ENCODE measurements at places on chromosomes 11 and 22.

DNA sequence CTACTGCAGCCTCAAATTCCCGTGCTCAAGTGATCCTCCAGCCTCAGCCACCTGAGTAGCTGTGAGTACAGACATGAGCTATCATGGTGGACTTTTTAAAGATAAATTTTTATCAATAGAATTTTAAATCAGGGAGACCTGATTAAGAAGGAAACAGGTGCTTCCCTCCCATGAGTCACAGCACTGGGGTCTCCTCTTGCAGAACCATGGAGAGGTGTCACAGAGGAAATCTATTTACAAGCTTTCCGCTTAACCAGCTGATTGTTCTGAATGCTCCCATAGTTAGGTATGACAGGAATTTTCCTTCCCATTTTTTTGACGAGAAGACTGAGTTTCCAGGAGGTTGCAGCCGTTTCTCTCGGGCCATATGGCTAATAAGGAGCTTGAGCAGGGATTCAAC, 516.1 kb downstream of the MIAT start:
- no peak for DNase-seq

DNA sequence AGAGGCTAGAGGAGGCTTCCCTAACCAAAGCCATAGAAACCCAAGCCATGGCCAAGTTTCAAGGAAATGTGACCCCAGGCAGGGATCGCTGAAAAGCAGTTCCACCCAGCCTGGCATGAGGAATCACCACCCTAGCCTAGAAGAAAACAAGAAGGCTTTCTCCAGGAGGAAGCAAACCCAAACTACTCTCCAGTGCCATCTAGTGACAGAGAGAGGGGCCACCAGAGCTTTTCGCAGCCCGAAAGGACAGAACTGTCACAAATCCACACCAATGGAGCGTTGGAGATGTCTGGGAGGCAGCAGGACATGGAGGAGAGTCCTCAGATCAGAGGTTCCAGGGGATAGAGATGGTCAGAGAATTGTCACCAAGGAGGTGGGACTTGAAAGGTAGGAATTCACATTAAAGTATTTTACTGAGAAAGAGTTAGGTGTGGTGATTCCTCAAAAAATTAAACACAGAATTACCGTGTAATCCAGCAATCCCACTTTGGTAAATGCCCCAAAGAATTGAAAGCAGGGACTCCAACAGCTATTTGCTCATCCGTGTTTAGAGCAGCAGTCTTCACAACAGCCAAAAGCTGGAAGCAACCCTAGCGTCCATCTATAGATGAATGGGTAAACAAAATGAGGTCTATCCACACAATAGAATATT, 67.3 kb upstream of the NUP50 start:
- DNase-seq = peak; percentile 78

- DNase-seq = no peak
These were observed 51.3 kb downstream of the CACNA1I start for GRCh38 chr22:39621826-39622225.

- DNase-seq = no peak
These were observed 22.7 kb upstream of the OPCML start for GRCh38 chr11:133555034-133555433.

- DNase-seq = peak; percentile 16
These were observed 14.3 kb downstream of the ADORA2A start for GRCh38 chr22:24441406-24442351.

DNA sequence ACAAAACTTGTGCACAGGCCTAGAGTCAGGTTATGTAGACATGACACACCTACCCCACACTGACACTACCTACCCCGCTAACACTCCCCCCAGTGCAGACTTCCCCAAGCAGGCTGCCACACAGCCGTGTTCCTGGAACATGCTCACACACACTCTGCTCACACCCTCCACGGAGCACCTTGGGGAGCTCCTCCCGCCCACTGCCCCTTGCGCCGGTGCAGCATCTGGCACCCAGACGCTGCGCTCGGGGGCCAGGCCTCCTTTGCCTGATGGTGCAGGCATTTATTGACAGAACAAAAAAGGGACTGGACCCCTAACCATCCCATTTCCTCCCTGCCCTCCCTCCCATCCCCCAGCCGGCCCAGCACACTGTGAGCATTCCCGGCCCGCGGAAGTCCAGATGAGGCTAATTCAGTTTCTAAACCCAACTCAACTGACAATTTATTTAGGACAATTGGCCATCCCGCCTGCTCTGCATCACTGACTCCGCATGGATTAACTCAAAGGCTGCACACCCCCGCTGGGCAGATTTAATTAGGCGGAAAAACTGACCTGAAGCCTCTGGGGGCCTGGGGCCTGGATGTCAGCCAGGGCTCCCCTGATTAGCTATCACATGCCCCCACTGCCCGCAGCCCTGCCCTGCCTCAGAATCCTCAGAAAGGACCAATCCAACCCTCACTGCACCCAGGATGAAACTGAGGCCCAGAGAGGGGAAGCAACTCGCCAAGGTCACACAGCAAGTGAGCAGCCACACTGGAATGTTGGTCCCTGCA, 30.1 kb downstream of the KCNC1 start:
- DNase-seq = no peak

GRCh38 chr11:70104419-70104818, 26.3 kb downstream of the ANO1 start:
- no peak for DNase-seq

DNA sequence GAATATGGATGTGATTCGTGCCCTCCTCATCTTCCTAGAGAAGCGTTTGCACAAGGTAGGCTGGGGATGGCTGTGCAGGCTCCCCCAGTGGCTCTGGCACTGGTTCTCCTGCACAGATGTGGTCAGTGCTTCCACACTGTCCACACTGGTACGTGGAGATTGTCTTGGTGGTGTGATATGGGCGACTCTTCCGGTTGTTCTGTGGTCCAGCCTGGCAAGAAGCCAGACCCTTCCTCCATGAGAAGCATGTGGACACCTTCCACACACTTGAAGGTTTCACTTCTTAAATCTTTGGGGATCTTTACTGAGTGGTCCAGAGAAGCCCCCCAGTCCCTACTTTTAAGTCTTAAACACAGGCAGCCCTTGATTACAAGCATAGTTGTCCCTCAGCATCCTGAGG, 3.8 kb downstream of the RIC8A start:
- DNase-seq = no peak

GRCh38 chr11:120608760-120609211, 97.2 kb downstream of the GRIK4 start:
- DNase-seq = no peak

GRCh38 chr11:104163100-104164027, 583 bp downstream of the PDGFD start:
- DNase-seq = no peak

- peak; percentile 45 for DNase-seq
These were observed 772 bp downstream of the SLC25A45 start for GRCh38 chr11:65381716-65382032.

DNA sequence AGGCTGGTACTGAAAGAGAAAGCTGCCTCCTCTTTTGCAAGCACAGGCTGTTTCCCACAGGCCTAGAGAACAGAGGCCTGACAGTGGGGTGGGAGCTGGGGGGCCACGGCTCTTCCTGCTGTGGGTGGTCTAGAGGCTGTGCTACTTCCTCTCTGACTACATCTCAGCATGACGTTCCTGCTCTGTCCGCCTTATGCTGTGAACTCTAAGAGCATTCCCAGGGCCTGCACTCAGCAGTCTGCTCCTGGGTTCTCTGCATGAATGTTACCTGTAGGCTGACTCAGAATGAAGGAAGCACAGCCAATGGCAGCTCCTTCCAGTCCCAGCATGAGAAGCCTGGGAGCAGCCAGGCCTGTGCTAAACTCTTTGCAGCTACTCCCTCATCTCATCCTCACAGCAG, 534.3 kb downstream of the NTM start:
- DNase-seq = no peak

DNA sequence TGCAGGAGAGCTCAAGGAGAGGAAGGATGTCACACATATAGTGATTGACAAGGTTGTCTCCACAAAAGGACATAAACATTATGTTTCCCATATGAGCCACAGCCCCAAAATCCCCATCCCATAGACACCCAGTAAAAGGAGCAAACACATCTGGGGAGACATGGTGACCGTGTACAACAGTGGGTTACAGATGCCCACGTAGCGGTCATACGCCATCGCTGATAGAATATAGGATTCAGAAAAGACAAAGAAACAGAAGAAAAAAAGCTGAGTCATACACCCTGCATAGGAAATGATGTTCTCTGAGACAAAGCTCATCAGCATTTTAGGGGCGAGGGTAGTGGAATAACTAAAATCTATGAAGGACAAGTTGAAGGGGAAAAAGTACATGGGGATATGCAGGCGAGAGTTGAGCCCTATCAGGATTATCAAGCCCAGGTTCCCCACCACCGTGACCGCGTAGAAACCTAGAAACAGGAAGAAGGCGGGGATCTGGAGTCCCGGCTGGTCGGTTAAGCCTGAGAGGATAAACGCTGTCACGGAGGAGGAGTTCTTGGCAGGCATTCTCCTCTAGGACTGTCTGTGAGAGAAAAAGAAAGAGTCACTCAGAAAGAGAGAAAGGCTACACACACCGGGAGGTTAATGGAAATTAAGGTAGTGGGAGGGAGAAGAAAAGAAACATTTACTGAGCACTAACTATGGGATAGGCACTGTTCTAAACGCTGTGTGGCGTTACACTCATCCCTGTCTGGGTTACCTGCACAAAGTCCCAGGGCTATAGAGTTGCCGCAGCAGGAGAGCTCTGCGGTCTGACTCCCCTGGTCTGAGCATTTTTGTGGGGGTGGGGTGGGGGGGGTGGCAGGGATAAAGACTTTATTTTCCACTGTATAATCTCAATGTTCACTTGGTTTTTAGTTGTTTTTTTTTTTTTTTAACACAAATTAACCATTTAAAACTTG, 36.1 kb upstream of the OR8B8 start:
- DNase-seq = no peak

DNA sequence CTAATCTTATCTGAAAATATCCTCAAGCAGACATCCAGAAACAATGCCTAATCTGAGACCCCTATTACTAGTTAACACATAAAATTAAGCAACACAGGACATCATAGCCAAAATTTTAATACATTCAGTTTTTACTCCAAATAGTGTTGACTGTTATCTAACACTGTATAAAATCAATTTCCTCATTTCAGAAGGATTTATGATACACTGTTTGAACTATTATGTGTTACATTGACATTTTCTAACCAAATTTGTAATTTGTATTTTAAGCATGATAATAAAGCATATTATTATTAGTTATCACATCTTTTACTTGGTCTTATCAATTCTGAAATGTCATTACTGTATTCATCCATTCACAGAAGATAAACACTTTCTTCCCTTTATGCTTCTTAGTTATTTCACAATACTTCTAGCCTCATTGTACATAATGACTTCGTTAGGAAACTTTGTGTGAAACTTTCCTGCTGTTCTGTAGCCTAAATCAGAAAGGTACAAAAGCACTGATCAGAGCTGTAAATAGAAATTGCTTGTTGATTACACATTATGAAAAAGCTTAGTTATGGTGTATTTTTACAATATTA, 1248.9 kb downstream of the JRKL start:
- DNase-seq = no peak

GRCh38 chr11:93773045-93773477, 11.0 kb upstream of the MED17 start:
- no peak for DNase-seq

DNA sequence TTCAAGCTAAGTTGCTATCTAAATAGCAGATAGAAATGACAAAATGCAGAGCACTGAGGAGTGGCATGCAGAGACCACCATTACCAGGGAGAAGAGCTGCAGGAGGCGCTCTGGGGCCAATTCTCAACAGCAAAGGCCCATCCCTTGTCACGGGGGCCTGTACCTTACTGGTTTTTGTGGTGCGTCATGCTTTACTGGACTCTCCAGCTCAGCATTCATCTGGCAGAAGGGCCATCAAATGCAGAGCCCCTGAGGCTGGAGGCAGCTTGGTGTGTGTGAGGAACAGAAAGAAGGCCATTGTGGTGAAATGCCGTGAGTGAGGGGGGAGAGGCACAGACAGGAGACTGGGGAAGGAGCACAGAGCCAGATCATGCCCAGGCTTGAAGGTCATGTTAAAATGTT, 56.5 kb upstream of the NAV2 start:
- no peak for DNase-seq

DNA sequence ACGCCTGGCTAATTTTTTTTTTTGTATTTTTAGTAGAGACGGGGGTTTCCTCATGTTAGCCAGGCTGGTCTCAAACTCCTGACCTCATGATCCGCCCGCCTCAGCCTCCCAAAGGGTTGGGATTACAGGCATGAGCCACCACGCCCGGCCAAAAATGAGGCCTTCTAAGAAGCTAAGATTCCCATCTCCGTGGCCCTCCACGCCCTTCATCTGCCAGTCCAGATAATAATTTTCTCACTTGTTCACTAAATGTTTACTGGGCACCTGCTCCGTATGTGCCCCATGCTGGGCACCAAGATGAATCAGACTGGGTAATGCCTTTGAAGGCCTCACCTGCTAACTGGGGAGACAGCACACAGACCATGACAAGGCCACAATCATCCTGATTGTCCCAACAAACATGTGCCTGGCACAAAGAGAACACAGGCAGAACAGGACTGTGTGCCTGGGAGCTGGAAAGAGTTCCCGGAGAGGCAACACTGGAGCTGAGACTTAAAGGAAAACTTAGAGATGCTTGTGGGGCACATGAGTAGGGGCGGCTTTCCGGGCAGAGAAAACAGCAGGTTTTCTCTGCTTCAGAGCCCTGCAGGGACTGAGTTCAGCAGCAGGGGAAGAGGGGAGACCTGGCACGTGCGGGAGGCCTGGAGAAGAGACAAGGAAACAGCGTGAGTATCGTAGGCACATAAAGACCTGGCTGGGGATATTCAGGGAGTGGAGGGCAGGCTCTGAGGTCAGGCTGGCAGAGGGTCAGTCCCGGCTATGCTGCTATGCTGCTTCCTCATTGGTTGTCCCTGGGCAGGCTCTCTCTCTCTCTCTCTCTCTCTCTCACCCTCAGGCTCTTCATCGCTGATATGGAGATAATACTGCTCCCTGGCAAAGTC, 2.4 kb downstream of the KIAA0930 start:
- no peak for DNase-seq

GRCh38 chr11:103031834-103032233, 60.1 kb downstream of the DCUN1D5 start:
- no peak for DNase-seq

GRCh38 chr11:33532720-33533385, 167.8 kb downstream of the C11orf91 start:
- no peak for DNase-seq

DNA sequence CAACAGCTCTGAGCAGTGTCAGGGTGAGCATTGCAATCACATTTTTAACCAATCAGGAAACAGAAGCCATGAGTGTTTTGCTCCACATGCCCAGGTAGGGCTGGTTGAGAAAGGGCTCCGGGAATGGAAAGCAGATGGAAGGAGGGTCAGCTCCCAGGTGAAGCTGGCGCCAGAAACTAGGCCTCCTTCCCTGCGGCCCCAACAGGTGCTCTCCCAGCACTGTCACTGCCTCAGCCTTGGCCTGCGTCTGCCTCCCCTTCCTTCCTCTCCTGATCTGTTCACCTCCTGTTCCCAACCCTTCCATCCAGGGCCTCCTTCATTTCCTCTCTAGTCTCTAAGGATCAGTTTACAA, 4.6 kb upstream of the VSIG10L2 start:
- no peak for DNase-seq

GRCh38 chr11:1727096-1727690, 23.2 kb downstream of the IFITM10 start:
- DNase-seq = no peak

GRCh38 chr22:42945736-42946135, 69.2 kb downstream of the PACSIN2 start:
- DNase-seq = no peak

GRCh38 chr22:27952779-27953178, 33.7 kb upstream of the PITPNB start:
- no peak for DNase-seq
